ENCODE measurements at places on chromosomes 12 and 14.

- no peak for DNase-seq
These were observed 38.7 kb downstream of the SGPP1 start for GRCh38 chr14:63689132-63689531.

GRCh38 chr14:28142400-28143015 is 624.1 kb upstream of the FOXG1 start:
- peak; percentile 2 for DNase-seq

DNA sequence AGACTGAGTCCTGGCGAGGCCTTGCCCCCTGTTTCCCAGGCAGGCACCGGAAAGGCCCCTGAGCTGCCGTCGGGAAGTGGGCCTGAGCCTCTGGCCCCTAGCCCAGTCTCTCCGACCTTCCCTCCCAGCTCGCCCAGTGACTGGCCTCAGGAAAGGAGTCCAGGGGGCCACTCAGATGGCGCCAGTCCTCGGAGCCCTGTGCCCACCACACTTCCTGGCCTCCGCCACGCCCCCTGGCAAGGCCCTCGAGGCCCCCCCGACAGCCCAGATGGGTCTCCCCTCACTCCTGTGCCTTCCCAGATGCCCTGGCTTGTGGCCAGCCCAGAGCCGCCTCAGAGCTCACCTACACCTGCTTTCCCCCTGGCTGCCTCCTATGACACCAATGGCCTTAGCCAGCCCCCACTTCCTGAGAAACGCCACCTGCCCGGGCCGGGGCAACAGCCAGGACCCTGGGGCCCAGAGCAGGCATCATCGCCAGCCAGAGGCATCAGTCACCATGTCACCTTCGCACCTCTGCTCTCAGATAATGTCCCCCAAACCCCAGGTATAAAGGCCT is 10.9 kb downstream of the TNS2 start:
- no peak for DNase-seq

DNA sequence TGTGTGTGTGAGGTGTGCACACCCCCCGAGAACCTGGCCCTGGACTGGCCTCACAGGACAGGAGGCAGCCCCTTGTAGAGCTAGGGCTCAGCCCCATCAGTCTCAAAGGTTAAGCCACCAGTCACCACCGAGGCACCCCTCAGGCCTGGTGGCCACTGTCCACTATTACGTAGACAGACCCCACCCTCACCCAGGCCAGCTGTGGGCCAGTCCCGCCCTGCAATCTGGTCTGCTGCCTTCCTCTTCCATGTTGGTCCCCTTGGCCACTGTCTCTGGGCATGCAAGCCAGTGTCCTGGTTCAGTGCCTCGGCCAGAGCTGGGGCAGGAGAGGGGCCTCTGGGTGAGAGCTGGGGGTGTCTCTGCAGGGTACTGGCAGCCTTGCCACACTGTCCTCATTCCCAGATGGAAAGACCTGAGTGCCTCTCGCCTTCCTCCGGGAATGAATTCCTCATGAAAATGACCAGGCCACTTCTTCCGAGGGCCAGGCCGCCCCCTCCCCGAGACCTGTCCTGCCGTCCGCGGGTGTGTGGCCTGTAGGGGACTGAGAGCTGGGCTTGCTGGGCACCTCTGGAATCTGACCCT is 897 bp upstream of the TEX22 start:
- DNase-seq, result no peak

DNA sequence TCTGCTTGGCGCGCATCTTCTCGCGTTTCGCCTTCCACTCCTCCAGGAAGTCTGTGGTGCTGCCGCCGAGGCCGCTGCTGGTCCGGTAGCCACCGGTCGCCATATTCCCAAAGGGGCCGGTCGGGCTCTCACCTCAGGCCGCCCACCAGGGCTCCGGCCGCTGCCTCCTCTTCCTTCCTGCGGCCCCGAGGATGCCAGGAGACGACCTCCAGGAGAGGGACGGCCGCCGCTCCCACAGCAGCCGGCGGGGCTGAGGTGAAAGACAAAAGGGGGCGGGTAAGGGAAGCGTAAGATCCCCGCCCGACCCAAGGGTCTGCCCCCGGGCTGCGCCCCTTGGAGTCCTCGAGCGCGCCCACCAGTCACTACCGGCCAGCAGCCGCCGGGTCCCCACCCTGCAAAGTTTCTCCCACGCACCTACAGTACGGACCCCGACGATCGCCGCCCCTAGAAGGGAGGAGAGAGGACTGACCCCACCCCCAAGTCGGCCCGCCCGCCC is 574 bp downstream of the PAWR start:
- no peak for DNase-seq
